ENCODE measurements at places on chromosomes 2 and 18.

DNA sequence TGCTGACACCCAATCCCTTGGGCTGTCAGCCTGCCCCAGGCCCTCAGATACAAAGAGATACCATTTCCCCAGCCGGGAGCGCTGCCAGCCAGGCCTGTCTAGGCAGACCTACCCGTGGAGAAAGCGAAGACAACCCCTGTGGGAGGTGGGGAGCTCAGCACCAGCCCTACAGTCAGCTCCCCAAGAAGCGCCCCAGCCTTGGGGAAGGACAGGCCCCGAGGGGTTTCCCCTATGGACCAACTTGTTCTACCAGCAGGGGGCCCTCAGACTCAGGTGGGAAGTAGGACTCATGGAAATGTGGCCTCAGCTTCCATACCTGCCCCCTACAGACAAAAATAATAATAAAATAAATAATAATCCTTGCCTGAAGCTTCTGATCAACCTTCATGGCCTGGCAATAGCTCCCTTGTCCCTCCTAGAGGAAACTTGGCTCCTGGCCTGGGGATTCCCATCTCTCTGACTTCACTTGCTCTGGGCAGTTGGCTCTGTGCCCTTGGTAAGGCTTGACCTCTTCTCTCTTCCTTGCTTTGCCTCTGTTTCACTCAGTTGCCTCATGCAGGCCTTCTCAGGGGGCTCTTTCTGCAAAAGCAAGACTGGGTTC, 7.0 kb downstream of the SLC35F6 start:
- peak; percentile 68 for DNase-seq

DNA sequence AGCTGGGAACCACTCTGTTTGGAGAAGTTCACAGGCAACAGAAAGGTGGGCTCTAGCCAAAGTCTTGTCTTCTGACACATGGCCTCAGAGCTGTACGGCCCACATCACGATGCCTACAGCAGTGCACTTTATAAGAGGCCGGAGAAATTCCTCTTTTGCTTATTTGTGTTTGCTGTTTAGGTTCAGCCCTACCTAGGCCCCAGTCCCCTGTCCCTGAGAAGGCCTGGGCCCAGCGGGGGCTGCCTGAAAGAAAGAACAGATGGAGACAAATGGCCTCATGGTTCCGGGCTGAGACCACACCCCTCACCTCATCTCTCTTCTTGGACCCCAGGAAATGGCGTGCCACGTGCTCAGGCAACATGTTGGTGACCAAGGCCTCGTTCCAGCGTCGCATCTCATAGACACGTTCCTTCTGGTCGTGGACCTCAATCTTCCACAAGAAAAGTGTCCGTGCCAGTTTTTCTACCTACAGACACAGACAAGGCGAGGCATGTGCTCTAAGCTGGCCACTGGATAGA, 30.9 kb downstream of the CENPO start:
- peak; percentile 7 for DNase-seq

DNA sequence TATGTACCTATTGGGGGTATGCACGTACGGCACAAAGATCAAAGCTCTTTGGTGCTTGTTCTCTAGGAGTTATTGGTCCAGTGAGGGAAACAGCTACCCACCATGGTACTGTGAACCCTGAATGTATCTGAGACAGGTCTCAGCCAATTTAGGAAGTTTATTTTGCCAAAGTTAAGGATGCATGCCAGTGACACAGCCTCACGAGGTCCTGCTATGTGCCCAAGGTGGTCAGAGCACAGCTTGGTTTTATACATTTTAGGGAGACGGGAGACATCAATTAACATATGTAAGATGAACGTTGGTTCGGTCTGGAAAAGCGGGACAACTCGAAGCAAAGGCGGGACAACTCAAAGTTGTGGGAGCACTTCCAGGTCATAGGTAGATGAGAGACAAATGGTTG, 75.8 kb downstream of the SOWAHC start:
- DNase-seq: no peak

DNA sequence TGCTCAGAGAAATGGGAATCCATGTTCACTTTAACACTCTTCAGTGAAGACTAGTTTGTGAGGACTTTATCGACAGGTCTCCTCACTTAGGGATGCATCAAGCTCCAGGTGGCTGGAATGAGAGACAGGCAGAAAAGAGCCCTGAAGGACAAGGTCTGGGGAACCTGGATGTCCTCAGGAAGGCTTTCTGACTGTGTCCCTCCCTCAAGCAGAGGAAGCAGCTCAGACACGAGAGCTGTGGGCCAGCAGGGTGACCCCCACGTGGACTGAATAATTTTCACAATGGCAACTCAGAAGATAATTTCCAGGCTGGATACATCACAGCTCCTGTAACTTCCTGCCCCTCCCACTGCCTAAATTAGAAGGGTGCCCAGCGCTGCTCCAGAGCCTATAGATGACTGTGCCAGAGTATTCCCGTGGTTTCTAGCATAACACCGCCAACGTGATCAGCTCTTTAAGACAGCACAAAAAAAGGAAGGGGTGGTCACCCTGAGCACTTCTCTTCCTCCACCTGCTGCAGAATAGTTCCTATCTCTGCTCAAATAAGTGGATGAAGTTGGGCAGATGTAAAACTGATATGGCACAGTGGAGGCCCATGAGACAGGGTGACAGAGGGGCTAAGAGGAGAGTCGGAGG, 25.7 kb upstream of the NCK2 start:
- no peak for DNase-seq

- no peak for DNase-seq
Measured at GRCh38 chr2:125037135-125037653, 1012.1 kb downstream of the CNTNAP5 start.

DNA sequence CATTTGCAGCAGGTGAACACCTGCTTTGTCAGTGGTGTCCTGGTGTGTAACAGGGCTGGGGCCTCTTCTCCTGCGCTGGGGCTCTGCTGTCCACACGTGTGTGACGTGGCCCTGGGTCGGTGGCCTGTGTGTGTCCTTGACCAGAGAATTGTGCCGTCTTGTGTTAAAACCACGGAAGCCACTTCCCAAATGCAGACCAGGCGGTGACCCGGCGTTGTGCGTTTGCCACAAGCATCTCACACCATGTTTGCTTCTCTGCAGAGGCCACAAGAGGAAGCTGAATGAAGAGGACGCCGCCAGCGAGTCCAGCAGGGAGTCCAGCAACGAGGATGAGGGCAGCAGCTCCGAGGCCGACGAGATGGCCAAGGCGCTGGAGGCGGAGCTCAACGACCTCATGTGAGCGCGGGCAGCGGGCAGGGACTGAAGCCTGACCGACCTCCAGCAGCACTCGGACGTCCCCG, 44.3 kb upstream of the KCNG2 start:
- peak; percentile 6 for DNase-seq

Measured in uterus (tissue), 4 donors.